ENCODE measurements at places on chromosomes 1 and 21.

- DNase-seq: peak; percentile 10
These were observed 277.0 kb downstream of the PTPRU start for GRCh38 chr1:29513357-29513756.

GRCh38 chr1:159171688-159172501 lies 480 bp downstream of the CADM3 start:
- no peak for DNase-seq

GRCh38 chr1:235327559-235328270 lies at the start of gene ARID4B:
Gene ARID4B (minus strand): TSS chr1:235328179. CDS start chr1:235326919, 1,260 bp downstream.
- DNase-seq: no peak

DNA sequence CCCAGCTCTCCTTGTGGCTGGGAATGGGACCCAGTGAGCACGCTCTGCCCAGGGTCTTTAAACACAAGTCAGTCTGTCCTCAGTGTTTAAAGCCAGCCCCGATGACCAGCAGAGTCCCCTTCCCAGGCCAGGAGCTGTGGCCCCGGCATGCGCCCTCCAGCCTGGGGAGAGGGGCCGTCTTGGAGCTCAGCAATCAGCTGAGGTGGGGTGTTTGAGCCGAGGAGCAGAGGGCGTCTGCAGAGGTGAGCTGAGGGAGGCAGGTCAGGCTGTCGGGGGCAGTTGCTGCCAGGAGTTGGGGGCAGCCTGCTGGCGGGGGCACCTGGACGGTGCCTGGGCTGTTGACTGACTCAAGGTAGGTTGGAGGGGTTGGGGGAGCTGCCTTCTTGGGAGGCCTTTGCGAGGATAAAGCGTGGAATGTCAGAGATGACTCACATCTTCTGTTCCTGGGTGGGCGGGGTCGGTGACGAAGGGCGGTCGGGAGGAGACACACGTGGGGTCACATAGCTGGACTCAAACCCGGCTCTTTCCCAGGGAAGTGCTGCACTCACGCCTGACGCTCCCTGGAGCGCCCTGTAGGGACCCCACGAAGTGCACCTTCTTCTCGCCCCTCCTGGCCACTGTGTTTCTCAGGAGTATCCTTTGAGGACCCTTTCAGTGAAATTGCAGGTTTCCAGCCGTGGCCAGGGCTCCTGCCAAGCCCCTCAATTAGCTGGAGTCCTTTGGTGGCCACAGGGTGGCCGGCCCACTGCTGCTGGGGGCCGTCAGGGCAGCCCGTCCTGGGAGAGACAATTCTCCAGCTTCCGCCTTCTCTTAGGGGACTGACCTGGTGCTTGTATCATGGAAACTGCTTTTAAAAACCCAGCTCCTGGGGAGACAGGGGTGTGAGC lies 86.2 kb downstream of the SIK1 start:
- DNase-seq: no peak

- no peak for DNase-seq
These were observed at the start of gene BLACAT1 for GRCh38 chr1:205455581-205456382. Gene BLACAT1 (minus strand): TSS chr1:205456045.

DNA sequence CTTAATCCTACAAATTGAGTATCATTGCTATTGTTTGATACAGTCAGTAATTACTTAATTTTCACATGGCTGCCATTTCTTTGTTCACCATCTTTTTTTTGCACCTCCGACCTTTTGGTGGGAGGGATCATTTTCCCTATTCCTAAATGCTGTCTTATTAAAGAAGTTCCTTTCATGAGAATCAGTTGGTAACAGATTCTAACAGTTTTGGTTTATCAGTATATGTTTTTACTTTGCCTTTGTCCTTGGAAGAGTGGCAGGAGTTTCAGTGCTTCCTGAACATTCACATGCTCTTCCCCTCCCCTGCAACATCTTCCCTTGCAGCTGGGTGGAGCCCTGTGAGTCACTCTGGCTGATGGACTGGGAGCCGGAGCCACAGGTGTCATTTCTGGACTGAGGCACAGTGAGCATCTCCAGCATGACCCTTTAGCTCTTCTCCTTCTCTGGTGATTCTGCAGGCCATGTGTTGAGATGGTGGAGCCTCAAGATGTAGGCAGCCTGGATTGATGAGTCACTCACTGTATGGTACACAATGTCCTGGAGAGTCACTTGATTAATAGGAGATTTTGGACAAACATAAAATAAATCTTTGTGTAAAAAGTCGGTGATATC lies 217.7 kb downstream of the URB2 start:
- DNase-seq: no peak

- no peak for DNase-seq
These were observed 8.3 kb downstream of the CNR2 start for GRCh38 chr1:23904748-23905357.
